ENCODE measurements at places on chromosomes 2 and 18.
A peak's percentile ranks its signal among the peaks of the same experiment; 100 is the strongest.

GRCh38 chr2:189129971-189130370 lies 49.6 kb downstream of the COL5A2 start:
- DNase-seq = no peak

DNA sequence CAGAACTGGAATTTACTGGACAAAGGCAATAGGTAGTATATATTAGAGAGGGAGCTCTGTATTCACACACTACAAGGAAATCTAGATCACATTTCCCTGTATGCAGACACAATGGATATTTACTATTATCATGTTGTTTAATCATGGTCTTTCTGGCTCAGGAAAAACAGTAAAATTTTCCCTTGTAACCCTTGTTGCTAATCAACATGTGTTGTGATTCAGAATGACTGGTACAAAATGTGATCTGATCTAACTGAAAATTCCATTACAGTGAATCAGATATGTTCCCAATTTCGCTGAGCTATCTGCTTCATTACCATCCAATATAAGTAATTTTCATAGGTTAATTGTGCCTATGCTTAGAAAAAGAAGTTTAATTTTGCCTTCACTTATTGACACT lies 1109.7 kb downstream of the LRP1B start:
- DNase-seq = no peak

- no peak for DNase-seq
These were observed 33.6 kb downstream of the GTF2A1L start for GRCh38 chr2:48651158-48651790.

DNA sequence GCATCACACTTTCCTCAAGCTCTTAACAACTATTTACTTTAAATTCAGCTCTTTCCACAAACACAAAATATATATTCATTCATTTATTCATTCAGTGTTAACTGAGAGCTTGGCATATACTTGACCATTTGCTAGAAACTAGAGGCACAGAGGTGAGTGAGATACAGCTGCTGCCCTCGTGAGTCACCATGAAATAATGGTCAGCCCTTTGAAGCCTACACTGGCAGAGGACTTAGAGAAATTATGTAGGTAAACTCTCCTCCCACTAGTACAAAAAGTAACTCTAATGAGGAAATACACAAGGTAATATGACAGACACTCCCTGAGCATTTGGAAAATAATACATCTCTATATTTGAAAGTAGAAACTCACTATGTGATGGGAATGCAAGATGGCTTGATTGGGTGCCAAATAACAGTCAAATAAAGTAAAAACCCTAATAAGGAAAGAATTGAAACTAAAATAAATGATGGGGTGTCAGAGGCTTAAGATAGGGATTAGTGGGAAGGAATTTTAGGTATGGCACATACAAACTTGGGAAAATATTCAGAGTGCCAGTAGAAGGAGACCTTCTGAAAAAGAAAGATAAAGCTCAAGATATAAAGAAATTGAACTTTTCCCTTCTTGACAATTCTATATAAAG lies 61.1 kb downstream of the ANTXR1 start:
- DNase-seq = no peak

DNA sequence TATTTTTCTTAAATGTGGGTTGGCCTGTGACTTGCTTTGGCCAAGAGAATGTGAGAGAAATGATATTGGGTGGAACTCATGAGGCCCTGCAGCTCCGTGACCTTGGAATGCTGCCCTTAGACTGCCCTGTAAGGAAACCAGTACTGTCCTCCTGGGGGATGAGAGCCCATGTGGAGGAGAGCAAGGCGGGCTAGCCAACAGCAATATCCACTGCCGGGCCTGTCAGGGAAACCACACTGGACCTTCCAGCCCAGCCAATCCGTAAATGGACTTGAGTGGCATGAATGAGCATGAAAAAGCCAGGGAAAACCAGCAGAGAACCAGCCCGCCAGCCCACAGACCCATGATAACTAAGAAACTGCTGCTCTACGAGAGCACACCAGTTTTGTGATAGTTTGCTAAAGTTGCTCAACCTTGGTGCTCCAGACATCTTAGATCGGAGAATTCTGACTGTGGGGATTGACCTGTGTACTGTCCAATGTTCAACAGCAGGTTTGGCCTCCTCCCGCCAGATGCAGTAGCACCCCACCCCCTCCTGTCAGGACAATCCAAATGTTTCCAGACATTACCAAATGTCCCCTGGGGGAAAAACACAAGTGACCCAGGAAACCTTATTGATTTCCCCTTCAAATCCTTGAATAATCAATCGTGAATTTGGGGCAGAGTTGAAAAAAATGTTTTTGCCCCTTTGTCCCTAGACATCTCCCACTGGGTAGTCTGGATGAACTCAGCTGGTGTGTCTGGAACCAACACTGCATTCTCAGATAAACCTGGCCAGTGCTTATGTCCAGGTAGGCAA lies 27.2 kb downstream of the ALPK2 start:
- no peak for DNase-seq

- DNase-seq = no peak
These were observed 87.3 kb downstream of the MALT1 start for GRCh38 chr18:58758606-58759005.

- DNase-seq = no peak
These were observed 86.6 kb downstream of the ITGB1BP1 start for GRCh38 chr2:9336576-9337314.

- peak; percentile 92 for DNase-seq
These were observed at the start of gene ADNP2 for GRCh38 chr18:80108739-80109675. Gene ADNP2, plus strand, starts transcription at chr18:80109262. Its CDS starts 8,281 bp downstream, at chr18:80117543.
